ENCODE measurements at places on chromosomes 2 and 18.
A peak's percentile ranks its signal among the peaks of the same experiment; 100 is the strongest.

- DNase-seq: no peak
These were observed 28.8 kb upstream of the ODC1 start for GRCh38 chr2:10476723-10477442.

- DNase-seq: no peak
These were observed 88.2 kb downstream of the PLB1 start for GRCh38 chr2:28583899-28584553.

DNA sequence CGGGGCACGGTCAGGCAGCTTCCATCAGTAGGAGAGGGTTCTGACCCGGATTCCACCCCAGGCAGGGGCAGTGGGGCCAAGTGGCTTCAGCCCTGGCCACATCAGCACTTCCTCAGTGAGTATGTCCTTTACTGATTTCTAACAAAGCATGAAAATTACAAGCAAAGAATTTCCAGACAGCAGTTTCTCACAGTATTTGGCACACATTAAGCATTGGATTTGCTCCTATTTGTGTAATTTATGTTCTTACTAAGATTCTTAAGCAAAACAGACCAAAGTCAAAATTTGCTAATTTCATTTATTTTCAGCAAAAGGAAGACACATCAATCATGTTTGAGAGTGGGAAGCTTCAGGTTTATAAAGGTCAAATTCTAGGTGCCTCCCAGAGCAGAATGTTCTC is 73.3 kb upstream of the NFATC1 start:
- DNase-seq: no peak

DNA sequence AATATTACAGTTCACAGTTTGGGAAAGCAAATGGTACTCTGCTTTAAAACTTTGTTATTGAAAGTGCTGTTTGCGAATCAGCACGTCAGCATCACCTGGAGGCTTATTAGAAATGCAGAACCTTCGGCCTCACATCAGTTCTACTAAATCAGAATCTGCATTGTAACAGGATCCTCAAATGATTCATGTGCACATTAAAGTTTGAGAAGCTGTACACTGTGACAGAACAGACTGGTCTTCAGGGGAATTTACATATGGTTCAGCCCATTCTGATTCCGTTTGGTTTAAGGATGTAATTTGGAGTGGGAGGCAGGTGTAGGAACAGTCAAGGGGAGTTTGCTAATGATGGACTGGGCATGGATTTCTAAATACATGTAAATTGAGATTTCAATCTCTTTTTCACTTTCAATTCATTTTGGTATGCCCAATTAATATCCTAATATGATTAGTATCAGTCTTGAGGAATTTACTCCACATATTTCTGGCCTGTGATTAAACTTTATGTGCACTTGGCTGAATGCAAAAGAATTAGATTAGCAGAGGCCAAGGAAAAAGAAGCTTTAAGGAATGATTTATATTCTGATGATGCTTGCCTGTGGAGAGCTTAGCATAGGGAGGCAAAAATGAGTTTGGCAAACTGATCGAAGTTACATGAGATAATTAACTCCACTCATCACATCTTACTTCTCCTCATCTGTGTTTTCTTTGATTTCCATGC is 248.8 kb downstream of the XIRP2 start:
- DNase-seq: no peak

GRCh38 chr2:28527196-28527595 is 31.3 kb downstream of the PLB1 start:
- no peak for DNase-seq

DNA sequence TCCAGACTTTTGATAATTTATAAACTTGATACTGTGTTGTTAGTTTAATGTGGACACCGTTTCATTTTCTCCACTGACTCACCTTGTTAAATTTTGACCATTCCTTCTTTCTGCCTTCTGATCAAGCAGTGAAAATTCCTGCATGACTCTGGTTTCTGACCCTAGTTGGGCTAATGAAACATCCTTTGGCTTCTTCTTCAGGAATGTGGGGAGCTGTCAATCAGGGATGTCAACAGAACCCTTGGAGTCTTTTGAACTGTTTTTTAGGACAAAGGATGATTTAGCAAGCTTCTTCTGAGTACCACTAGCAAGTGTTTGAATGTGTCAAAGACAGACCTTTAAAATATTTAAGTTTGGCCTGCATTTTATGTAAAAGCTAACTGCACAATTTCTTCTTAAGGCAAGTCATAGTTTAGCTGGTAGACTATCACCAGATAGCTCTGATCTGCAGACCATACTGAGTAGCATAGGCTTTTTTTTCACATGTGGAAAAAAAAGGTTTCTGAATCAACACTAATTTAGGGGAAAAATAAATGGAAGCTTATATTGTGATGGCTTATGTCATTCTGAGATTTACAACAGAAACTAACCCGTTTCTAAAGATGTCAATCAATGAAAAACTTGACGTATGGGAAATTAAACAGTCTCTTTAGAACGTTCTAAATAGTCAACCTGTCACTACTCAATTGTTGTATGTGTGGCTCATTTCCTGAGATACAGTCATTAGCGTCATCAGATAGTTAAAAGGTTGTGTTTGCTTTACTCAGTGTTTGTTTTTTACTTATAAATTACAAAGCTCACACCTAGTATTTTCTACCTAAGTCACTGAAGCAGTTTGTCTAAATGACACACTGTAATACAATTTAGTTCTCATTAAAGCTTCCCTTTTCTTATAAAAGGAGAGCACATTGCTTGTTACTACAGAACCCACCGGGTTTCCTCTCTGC is 311.4 kb downstream of the PTPRM start:
- DNase-seq: peak; percentile 67

DNA sequence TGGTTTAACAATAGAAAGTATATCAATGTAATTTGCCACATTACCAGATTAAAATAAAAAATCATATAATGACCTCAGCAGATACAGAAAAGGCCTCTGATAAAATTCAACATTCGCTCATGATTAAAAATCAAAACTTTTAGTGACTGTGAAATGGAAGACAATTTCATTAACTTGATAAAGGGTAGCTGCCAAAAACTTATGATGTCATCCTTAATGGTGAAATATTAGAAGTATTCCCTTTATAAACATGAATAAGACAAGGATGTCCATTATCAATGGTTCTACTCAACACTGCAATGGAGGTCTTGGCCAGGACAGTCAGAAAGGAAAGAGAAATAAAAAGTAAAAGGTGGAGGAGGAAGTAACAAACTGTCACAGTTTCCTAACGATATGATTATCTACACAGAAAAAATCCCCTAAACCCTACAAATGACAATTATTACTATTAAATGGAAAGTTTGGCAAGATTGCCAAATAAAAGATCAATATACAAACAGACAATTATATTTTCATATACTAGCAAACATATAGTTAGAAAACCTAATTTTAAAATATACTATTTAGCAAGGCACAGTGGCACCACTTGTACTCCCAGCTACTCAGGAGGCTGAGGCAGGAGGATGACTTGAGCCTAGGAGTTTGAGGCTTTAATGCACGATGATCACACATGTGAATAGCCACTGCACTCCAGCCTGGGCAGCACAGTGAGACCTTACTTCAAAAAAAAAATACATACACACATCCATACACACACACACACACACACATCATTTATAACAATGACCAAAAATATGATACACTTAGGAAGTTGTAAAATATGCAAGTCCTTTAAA is 12.8 kb downstream of the METTL8 start:
- no peak for DNase-seq

DNA sequence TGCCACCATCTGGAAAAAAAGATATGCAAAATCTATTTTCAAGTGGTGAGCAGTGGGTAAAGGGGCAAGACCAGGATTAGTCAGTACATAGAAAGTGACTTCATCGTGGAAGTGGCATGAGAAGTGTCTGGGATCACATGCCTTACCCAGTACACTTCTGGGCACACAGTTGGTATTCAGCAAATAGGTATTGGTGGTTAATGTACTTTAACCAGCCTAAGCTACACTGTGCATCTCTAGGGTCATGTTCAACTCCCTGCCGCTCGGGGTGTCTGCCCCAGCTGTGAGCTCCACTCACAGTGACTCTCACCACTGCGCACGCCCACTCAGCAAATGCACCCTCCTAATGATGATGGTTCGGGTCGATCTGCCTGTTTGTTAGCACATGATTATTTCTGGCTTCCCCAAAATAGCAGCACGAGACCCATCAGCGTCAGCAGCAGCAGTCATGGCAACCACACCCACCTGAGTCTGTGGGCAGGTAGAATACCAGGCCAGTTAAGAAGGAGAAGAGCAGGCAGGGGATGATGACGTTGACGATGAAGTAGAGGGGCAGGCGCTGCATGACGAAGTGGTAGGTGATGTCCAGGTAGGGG is 11.1 kb downstream of the CHRNA1 start:
- no peak for DNase-seq

- DNase-seq: no peak
These were observed 484.1 kb upstream of the VRK2 start for GRCh38 chr2:57562495-57562894.

- DNase-seq: no peak
These were observed 132.3 kb downstream of the UXS1 start for GRCh38 chr2:106061611-106062349.

- no peak for DNase-seq
These were observed 1.1 kb upstream of the FAM237A start for GRCh38 chr2:206641226-206641625.

DNA sequence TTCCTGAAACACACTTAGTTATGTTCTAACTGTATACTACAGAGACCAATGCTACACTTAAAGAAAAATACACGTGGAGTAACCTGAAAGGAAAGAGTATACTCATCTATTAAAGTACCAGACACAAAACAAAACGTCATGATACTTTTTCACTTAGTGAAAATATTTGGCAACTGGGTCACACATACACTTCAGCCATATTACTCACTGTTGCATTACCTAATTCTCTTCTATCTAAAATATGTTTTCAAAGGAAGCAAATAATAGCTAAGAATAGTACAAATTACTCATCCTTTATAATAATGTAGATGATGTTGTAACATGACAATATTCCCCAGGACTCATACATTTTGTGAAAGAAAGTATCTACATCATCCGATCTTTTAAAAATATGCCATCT is 76.5 kb upstream of the EPB41L3 start:
- no peak for DNase-seq

GRCh38 chr2:232207174-232207573 is 171.4 kb upstream of the ALPP start:
- DNase-seq: no peak

GRCh38 chr2:224016963-224017362 is 22.1 kb downstream of the SERPINE2 start:
- DNase-seq: no peak

DNA sequence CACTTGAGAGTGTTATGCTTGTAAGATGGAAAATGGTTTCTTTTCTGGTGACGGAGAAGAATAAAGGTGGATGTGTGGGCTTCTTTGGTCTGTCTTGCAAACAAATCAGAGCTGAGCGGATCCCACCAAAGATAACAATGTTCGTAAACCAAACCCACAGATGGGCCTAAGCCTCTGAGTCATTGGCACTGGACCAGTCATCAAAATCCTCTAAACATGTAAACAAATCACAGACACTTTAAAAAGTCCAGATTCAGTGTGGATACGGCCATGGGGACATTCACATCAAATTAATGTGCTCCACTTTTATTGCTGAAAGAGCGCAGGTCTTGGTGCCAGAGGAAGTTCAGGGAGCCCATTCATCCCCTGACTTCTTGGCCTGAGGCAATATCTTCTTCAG is 60.5 kb upstream of the TMEM200C start:
- no peak for DNase-seq

- DNase-seq: no peak
These were observed 446.3 kb downstream of the LPIN1 start for GRCh38 chr2:12192762-12193161.

DNA sequence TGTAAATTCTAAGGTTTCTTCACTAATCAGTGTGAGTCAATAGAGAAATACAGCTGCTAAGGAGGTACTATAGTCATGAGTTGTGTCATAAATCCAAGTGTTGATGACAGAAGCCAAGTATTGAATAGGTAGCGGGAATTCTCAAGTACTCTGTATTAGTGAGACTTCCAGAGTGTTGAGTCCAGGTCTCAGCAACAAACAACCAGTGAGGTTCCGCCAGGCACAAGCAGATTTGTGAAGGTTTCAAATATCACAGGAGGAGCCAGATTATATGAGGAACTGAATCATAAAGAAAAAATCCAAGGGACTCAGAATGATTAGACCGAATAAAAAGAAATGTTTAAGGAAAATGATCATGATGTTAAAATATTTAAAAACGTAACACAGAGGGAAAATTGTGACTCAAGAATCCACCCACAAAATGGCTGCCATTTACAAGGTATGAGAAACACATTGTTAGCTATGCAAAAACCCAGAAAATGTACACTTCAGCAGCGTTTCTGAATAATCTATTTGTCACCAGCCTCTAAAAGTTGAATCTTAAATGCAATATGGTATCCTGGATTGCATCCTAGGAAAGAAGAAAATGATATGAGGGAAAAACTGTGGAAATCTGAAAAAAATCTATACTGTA is 27.3 kb upstream of the EVA1A start:
- DNase-seq: peak; percentile 51

DNA sequence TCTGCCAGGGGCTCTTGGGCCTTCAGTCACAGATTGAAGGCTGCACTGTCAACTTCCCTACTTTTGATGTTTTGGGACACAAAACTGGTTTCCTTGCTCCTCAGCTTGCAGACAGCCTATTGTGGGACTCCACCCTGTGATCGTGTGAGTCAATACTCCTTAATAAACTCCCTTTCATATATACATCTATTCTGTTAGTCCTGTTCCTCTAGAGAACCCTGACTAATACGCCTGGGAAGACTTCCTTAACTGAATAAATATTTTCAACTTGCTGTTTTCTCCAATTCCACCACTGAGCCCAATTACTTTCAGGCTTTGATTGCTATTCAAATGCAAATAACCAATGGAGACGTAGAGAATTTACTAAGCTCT is 61.4 kb upstream of the CCDC195 start:
- DNase-seq: no peak

- no peak for DNase-seq
These were observed 41.8 kb downstream of the TGFBRAP1 start for GRCh38 chr2:105287692-105288091.

Data from NCI-H1436 treated with DMSO at 0.1 percent for 48 hours (cell line).